NCI-H2171 (cell line): ENCODE measurements at places on chromosomes 5 and 9.

DNA sequence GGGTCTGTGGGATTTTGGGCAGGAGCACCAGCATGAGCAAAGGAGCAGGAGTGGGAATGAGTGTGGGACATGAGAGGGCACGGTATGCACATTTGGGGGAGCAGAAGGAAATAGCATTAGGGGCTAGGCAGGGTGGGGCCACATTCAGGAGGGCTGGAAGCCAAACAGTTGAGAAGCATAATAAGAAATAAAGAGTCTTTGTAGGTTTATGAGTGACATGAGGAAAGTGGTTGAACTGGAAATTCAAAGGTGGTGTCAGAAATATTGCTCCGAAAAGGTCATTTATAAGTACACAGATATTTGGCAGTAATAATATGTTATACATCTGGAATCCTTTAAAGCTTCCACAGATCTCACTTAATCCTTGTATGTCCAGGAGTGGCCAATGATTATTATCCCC is 26.4 kb downstream of the ARHGEF28 start:
- DNase-seq: no peak

DNA sequence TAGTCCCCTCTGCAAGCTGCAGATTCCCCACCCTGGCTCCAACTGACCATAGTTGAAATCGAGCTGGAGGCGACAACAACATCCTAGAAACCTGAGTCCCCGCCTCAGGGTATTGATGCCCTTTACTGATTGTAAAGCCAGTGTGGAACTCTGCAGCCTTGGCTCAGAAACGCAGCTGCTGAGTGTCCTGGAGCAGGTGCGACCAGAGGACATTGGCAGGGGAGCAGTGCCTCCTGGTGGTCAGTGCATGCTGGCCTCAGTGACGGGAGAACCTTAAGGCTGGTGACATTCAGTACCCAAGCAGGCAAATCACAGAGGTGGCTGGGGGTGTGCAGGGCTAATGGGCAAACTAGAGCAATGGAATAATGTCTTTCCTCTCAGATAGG is 20.4 kb upstream of the ZNF354B start:
- no peak for DNase-seq

GRCh38 chr5:58503390-58504046 is 12.3 kb downstream of the GAPT start:
- DNase-seq: no peak

- DNase-seq: no peak
These were observed 57.7 kb upstream of the CPEB4 start for GRCh38 chr5:173830421-173830820.

- no peak for DNase-seq
These were observed 54.5 kb upstream of the TAF11L2 start for GRCh38 chr5:17443333-17444130.

GRCh38 chr5:140402258-140403074 is 833 bp downstream of the ANKHD1 start:
- DNase-seq: peak; percentile 20

GRCh38 chr5:170151097-170151831 is 45.6 kb downstream of the FOXI1 start:
- DNase-seq: no peak

DNA sequence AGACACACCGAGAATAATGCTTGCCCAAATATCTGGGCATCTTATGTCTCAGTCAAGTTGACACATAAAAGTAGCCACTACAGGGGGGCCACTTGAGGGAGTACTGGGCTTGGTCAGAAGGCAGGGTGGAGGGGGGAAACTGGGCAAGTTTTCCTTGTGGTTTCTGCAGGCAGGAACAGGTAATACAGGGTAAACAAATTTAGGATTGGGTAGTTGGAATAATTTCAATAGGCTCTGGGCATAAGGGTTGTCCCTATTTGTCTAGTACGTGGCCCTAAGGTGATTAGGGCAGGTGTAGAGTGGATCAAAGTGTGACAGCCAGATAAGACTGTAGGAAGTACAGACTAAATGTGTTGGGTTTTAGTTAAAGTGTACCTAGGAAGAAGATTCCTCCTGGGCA is 353.1 kb downstream of the TLE4 start:
- no peak for DNase-seq

GRCh38 chr9:94913550-94913949 is 187.1 kb downstream of the AOPEP start:
- DNase-seq: no peak

DNA sequence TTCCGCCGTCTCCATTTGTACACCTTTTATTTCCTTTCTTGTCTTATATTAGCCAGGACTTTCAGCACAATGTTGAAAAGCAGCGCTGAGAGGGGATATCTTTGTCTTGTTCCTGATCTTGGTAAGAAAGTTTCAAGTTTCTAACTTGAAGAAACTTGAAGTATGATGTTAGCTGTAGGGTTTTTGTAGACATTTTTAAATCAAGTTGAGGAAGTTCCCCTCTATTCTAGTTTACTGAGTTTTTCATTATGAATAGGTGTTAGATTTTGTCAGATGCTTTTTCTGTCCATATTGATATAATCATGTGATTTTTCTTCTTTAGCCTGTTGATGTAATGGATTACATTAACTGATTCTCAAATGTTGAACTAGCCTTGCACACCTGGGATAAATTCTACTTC is 425.7 kb downstream of the PIK3R1 start:
- DNase-seq: no peak

DNA sequence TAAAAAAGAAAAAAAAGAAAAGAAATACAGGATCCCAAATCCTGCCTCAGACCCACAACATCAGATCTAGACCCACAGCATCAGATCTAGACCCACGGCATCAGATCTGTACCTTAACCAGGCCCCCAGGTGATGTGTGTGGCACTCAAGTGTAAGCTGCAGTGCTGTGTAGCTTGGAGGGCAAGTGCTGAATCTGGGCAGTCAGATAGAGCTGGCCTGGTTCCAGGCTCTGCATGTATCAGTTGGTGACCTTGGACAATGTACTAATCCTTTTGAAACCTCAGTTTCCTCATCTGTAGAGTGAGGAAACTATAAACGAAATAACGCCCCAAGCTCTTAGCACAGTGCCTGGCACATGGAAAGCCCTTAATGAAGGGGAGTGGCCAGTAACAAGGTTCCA is 16.7 kb downstream of the COL15A1 start:
- DNase-seq: no peak

DNA sequence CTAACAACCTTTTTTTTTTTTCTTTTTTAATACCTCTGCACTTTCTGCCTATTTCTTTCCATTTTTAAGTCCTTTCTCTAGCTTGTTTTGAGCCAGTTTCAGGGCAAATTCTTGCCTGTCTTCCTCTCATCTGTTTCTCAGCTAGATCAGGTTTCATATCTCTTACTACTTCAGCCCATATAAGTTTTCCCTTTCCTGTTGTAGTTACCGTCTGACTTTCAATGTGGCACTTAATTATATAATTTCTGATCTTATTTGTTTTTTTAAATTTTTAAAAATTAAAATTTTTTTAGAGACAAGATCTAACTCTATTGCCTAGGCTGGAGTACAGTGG is 104.7 kb upstream of the ELL2 start:
- no peak for DNase-seq

- no peak for DNase-seq
These were observed 3.4 kb downstream of the LRRC70 start for GRCh38 chr5:62581836-62582597.

DNA sequence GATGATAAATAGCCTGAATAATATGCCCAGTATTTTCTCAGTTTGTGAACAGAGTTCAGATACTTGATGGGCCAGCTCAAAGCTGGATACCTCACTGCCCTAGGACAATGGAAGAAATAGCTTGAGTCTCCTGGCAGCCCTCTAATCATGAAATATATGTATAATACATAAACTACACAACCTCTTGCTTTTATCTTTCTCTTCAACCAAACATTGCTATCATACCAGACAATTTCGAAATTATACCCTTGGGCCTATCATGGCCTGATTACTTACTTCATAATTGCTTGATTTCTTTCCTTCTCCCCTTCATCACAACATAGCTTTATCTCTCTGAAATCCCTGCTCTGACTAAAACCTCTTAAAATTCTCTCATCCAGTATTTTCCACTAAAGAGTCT is 1144.9 kb upstream of the C9orf72 start:
- no peak for DNase-seq
